ENCODE measurements at places on chromosomes 7 and 10.

DNA sequence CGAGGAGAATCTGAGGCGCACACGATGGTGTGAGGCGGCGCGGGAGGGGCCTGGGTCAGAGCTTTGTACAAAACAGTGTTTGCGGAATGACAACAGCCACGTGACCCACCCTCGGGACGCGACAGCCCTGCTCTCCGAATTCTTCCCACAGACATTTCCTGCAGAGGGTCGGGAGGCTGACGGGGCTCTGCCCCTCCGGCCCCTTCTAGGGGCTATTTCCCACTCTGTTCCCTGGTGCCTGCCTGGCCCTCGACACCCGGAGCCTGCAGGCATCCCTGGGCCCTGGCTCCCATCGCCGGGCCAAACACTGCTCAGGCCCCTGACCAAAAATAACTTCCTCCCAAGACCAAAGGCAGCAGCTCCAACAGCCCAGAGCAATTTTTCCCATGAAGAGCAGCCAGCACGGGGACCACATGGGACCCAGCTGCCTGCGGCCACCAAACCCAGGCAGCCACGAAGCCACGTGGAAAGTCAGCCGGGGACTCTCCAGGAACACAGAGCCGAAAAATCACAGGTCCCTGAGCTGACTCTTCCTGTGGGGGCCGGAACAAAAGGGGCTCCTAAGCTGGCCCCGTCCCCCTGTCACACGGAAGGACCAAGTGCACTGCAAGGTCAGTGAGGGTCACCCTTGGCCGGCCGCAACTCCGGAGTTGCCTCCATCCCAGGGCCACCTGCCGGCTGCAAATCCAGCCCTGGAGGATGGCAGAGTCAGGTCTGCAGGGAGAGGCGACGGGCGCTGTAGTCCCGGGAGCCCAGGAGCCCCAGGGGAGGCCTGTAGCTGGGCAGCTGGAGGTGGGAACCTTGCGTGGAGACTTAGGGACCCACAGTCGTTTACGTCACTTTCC lies 42.0 kb downstream of the PAPOLB start:
- DNase-seq: no peak

DNA sequence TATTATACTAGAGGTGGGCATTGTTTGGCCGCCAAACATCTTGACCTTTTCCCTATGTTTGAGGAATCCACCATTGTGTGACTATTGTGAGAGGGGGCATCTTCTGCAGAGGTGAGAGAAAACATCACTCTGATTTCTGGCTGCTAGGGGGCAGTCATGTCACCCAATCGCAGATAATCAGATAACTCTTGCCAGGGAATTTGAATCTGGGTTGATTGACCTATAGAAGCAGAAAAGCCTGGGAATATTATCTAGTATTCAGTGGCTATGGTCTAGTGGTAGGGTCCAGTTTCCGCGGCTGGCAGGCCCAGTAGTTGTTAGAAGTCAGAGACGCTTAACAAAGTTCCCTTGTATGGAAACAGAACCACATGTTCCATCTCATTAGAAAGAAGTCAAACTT lies 808.5 kb downstream of the PHTF2 start:
- no peak for DNase-seq

DNA sequence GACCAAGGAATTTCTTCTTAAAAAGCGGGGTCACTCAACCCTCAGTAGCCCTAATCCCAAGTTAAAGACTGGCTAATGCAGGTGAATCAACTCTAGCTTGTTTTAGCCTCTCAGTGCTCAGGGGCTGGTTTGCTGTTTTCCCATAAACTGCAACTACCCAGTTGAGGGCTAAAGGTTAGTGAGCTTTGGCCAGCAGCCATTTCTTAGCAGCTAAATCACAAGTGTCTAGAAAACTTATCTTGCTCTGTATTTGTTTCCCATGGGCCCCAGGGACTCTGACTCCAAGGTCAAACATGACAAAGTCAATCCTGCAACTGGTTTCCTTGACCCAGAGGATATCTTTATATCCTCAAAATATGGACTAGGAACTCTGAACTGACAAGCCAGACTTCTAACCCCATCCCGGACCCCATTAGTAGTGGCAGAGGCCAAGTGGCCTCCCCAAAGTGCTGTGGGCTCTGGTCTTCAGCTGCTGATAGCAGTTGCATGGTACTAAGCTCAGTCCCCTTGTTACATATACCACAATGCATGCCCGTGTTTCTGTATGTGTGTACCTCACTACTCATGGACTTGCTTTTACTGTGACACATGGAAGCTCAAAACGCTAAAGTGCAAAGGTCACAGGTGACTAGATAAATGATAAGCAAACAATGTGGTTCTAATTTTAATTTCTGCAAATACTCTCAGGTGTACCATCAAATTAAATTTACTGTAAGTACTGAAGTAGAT lies 793.0 kb upstream of the IGFBP3 start:
- no peak for DNase-seq

- no peak for DNase-seq
Measured at GRCh38 chr10:131560166-131560565, 248.6 kb upstream of the TCERG1L start.

DNA sequence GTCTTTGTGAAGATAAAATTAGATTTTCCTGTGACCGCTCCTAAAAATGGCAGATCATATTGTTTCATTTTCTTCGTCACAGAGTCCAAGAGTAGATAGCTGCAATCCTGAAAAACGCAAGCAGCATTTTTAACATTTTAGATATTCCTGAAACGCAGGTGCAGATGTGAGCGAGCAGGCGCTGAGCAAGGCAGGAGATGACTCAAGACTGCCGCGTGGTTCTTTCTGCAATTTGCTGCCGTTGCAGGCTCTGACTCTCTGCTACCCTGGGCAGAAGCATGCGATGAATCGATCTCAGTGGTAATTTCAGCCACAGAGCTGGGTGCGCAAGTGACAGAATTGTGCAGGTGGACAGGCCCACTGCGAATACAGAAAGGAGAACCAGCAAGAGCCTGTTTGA lies 331.9 kb downstream of the ACTR3B start:
- DNase-seq: no peak

- no peak for DNase-seq
Measured at GRCh38 chr10:63429281-63429680, 36.5 kb downstream of the JMJD1C start.

- no peak for DNase-seq
Measured at GRCh38 chr10:110387983-110388686, 83.4 kb upstream of the SMNDC1 start.

DNA sequence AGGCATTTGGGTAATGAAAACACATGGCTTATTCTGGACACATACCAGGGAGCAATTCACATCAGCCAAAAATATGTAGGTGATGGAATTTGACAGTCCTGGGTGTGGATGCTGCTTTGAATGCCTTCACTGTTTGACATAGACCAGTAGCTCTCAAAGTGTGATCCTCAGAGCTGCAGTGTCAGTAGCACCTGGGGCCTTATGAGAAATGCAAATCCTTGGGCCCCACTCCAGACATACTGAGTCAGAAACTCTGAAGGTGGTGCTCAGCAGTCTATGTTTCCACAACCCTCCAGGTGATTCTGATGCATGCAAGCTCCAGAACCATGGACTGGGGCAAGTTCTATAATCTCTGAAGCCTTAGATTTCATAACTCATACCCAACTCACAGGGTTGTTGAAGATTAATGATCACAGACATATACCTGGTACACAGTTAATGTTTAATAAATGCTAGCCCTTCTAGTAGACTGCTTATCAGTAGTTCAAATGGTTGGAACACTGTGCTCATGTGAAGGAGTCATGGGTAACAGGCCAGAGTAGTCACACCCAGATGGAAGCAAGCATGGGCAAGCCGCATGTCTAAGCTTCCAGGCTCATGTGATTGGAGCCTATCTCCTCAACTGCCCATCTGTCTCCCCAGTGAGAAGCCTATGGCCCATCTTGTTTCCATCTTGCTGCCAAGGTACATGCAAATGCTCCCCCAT lies 715.7 kb downstream of the GRID1 start:
- DNase-seq: peak; percentile 45

DNA sequence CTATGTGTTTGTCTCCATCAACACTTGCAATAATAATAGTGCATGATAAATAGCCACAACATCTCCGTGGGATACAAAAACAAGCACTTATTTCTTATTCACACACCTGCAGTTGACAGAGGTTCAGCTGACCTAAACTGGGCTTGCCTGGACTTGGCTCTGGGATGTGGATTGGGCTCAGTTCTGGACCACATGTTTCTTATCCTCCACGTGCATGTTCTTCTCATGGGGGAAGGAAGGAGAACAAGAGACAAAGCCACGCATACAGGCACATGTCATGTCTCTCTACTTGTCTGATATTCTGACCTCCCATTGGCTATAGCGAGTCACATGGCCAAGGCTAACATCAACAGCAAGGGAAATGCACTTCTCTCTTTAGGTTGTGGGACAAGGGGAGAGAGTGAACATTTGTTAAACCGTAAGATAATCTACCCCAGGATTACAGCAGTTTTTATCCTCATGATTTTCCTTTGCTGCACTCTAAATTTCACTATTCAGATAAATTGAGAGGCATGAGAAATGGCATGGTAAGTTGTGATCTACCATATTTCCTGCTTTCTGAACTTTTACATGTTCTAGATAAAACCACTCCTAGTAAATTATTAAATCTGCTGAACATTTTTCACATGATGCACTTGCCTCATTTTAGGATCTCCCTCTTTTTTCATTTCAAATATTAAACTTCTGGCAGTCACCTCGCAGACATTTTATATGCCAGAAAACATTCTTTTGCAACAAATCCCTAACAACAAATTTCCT lies 33.7 kb downstream of the CFAP58 start:
- no peak for DNase-seq
